Forelimb muscle (tissue), 1 donor: ENCODE measurements at places on chromosomes 5 and 9.

GRCh38 chr5:95081982-95082381, 202.9 kb downstream of the MCTP1 start:
- no peak for DNase-seq

DNA sequence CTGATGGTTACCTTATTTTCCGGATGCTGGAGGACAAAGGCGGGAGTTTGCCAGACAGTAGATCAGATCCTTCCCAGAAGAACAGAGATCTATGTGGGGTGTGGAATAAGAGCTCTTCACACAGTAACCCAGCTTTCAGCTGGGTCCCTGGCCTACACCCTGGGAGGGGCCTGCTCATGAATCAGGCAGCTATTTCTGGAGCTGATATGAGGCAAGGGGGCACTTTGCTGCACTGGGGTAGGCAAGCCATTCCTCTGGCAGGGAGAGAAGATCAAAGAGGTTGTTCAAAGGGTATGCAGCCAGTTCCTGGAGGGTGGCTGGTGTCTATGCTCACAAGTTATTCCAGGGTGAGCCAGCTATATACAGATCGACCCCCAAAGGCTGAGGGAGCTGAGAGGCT, 48.6 kb downstream of the CYSTM1 start:
- DNase-seq = no peak

DNA sequence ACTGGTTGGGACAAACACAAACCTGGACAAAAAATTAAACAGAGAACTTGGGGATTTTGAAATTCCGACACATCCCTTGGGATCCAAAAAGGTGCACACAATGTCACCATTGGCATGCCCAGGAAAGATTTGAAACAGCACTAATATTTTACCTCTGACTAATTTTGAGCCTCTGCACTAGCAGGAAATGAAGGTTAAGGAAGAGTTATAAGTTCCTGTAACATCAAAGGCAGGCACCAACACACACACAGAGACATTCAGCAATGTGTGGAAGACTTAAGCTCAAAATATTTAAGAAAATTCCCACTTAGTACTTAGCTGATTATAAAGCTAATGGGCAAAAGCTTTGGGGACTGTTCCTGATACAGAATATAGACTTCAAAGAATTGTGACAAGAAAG, 247.0 kb downstream of the CDH9 start:
- DNase-seq = no peak

- no peak for DNase-seq
Observed at GRCh38 chr5:134784946-134785620, 26.5 kb downstream of the DDX46 start.

DNA sequence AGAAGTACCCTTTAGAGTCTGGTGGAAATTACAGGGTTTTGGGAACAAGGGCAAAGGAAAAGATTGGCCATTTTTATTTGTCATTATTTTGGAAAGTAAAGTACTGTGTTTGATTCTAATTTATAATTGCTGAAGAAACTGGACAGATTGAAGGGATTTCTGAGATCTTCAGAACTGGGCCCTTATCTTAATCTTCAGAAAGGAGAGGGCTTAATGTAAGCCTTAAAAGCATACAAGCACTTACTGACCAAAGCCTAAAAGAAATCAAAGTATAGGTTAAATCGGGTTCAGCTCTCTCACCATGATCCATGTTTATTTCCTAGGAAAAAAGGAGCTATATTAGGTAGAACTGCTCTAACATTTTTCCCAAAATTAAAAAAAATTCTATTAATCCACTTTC, 35.6 kb downstream of the ERAP1 start:
- DNase-seq = no peak

DNA sequence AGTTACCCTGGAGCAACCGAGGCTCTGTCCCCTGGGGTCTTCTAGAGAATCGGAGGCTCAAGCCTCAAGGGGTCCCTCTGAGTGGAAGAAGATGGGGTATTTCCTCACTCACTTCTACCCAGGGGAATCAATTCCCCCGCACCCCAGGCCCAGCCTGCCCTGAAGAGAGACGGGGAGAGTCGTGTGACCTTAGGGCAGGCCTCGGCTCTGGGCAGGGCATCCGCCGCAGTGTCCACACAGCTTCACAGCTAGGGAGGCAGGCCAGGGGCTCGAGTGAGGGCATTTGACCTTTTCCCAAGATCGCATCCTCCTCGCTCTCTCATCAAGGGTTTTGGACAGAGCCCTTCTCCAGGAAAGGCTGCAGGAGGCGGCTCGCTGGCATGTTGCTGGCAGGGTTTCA, 57.9 kb upstream of the CNOT6 start:
- no peak for DNase-seq

DNA sequence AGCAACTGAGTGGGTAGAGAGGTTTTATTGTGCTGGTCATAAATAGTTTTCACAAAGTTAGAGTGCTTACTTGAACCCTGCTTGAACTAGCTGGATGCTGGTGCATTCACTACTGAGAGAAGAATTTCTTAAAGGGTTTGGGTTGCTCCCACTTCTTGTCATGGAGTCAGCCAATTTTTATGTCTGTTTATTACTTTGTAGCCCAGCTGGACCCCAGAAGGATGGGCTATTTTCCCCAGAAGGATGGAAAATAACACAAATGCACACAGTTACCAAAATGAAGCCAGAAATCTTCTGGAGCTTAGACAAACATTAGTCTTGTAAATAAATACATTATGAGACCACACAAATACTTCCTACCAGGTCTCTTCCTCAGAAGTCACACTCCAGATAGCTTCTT, 480.8 kb upstream of the TNC start:
- no peak for DNase-seq
